ENCODE measurements at places on chromosomes 2 and 18.

GRCh38 chr2:153557211-153557610, 78.6 kb upstream of the RPRM start:
- no peak for DNase-seq

DNA sequence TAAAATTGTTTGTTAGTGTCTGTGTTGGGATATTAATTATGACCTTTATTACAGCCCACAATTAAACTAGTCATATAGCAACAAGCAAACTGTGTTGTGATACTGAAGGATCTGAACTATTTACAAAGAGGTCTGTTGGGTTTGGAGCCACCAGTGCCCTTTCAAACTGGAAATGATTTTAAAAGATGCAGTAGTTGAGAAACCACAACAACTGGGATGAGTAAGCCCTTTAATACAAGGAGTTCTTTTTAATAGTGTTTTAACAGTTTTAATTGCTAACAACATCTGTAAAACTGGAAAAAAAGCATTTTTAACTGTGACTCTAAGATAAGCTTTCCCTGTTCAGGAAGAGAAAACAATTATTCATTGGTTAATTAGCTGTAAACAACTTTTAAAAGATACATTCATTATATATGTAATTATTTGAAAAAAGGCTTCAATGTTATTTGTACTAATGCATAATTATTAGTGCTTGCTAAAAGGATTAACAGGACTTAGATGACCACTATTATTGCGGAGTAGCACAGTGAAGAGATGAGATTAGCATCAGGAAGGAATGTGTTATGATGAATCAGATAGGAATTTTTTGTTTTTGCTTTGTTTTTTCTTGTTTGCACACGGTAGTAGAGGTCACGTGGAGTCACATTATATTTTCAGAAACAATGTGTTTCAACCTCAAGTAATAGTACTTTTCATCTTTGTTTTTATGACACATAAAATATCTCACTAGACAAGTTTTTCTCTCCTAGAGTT, 392.7 kb upstream of the FANCL start:
- no peak for DNase-seq

DNA sequence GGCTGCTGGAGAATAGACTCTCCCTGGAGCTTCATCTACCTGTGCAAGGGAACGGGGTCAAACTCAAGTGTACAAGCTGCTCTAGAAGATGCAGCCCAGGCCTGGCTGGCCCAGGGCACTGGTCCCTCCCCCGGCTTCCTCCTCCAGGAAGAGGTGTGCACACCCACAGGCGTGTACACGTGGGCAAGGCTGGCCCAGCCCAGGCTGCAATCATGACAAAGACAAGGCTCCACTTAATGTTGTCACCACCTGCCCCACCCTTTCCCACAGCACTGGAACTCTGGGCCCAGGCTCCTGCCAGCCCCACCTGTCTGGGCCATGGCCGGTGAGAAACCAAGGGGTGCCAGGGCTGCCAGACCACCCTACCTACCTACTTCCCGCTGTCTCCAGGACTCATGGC, 29.6 kb upstream of the ALPP start:
- DNase-seq = no peak

DNA sequence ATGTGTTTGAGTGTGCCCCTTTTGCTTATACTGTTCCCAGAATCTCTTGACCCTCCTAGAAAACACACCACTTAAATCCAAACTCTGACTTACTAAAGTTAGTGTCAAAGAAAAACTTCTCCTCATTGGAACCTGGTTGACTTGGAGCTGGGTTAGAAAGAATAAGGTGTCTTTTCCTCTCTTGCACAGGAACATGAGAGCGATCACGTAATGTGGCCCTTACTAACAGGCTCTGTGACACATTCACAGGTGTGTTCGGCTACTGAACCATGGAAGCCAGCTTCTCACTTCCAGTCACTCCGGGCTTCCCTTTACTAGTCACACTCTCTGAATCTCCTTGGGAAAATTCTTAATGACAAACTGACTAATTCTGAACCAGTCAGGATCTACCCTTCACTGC, 5.4 kb upstream of the POU3F3 start:
- DNase-seq = no peak

DNA sequence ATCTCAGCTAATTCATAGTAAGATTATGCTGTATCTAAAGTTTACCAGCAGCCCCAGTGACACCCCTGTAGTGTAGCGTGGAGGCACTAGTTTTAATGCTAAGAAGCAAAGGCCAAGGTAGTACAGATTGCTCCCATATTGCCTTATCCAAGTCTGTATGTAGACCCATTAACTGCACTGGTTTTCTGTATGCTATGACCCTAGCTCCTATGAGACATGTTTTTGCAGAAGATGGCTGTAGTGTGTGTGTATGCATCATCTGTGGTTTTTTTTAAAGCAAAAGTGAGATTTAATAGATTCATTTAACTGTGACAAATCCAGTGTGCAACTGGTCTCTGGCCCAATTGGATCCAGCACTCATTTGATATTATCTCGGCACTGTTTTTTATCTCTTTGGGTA, 86.5 kb downstream of the HAUS1 start:
- no peak for DNase-seq

DNA sequence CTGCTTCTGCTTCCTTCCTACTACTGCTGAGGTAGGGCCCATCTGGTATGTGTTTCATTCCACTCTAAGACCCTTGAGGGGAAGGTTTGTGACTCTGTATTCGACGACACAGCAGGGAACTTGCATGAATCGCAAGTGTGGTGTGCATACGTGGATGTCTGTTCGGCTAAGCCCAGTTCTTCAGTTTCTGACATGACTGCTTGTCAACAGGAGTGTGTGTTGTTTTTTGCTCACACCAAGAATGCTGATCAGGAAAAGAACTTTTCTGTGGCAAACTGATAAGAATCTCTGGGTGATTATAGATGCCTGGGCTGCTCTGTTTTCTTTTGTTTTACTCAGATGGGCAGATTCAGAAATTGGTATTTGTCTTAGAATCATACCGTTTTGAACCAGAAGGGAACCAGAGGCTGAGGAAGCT, 22.0 kb downstream of the TNFRSF11A start:
- DNase-seq = no peak

- DNase-seq = no peak
Measured at GRCh38 chr2:604385-604784, 72.8 kb downstream of the TMEM18 start.
